ENCODE measurements at places on chromosomes 2 and 18.
A peak's percentile ranks its signal among the peaks of the same experiment; 100 is the strongest.

DNA sequence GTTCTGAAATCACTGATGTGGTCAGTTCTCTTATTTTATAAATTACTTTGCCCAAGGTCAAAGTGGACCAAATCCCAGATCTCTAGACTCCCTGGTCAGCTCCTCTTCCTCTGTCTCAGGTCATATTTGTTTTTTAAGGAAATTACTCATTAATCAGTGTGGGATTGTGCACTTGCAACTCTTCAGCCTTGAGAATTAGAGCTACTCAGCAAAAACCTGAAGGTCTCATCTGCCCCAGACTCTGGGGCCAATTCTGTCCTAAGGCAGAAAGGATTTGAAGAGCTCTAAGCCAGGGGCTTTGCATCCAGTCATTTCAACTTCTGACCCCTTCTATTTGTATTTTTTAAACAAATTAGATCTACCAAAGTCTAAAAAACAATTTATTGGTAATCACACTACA is 17.7 kb upstream of the DCC start:
- no peak for DNase-seq

GRCh38 chr2:29059624-29060023 is 14.7 kb downstream of the PCARE start:
- DNase-seq, result no peak

DNA sequence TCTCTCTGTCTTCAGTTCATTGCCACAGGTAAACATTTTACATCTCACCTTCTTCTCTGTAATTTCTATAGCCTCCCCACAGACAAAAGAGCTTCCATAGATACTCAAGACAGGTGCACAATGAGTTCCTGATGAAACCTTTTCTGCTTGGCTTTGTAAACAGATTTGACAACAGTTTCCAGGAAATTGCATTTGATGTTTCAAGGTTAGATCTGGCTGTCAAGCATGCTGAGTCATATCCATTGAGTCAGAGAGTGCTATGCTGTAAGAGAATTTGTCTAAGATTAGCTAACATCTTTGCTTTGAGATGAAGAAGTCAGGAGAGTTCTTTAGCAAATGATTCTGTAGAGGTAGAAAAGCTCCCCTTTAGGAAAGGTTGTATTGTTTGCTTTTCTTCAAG is 40.6 kb upstream of the MAP2 start:
- DNase-seq, result peak; percentile 6

- no peak for DNase-seq
Measured at GRCh38 chr2:215933151-215933550, 80.2 kb downstream of the MREG start.

GRCh38 chr2:3659447-3660432 is 1.7 kb downstream of the ALLC start:
- DNase-seq, result no peak

DNA sequence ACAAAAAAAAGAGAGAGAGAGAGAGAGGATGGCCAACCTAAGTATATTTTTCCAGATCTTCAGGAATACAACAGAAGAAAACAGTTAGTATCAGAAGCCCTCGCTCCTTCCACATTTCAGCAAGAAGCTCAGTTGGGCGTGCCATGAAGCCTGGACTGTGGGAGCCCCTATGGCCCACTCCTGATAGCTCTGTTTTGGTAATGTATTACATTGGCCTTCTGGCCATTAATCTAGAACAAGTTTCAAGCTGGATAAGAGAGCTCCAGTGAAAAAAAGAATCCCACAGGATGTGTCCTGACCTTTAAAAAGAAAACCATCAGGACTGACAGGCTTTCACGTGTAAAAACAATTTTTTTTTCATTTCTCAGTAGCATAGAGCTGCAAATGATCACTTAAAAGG is 197.9 kb downstream of the ICOS start:
- DNase-seq, result no peak

DNA sequence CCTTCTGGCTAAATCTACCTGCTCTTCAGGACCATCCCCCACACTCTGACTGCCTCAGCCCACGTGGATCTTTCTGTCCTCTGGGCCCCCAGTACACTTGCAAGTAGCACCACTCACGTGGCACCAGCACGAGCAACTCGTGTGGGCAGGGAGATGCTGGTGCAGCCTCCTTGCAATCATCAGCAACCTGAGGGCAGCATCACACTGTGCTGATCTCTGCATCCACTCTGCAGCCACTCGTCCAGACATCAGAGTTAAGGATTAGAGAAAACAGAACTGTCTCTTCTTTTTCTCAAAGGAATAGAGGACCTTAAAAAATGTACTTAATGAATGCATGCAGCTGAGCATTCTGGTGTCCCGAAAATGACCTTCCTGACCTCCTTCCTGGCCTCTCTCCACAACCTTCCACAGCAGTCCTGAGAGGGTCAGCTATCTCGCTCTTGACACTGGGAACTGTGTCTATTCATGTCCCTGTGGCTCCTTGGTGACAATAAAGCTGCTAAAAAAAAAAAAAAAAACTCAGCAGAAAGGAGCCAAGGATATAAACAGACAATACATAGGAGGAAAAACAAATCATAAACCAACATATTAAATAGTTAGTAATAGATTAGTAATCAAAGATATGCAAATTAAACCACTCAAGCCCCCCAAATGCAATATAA is 145.9 kb downstream of the ZBTB7C start:
- DNase-seq, result no peak

DNA sequence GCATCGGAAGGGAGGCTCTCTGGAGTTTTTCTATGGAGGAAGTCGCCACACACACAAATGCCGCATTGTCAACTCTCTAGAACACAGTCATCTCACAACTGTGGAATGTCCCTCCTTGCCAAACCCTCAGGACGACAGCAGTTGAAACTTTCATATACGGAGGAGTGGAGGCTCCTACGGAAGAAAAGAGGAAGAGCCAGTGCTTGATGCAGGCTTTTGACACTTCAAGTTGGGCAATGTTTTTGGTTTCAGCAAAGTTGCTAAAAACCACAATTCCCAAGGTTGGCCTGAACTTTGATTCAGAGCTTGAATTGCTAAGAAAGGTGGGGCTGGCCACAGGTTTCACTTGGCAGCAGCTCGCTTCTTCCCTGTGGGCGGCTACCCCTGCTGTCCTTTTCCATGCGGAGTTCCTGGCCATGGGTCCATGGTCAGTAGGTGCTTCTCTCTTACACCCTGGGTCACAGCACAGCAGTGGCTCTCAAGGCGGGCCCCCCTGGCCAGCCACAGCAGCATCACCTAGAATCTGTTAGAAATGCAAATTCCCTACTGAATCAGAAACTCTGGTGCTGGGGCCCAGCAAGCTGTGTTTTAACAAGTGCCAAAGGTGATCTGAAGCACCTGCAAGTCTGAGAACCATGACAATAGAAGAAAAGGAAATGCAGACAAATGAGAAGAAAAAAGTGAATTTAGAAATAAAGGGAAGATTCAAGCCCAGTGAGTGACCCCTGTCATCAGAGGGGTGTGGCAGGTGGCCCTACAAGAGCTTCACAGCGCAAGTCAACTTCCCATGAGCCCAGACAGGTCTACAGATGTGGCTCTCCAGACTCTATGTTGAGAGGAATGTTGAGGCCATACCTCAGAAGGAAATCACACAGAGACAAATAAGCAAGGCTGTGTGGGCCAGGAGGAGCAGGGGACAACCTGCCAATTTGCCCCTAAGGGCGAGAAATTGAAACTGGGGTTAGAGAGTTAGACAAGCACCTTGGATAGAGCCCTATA is 856.4 kb downstream of the RNF144A start:
- no peak for DNase-seq

GRCh38 chr18:54440292-54440691 is 82.6 kb downstream of the C18orf54 start:
- no peak for DNase-seq

- peak; percentile 86 for DNase-seq
Measured at GRCh38 chr18:48488388-48488850, 50.4 kb upstream of the CTIF start.

DNA sequence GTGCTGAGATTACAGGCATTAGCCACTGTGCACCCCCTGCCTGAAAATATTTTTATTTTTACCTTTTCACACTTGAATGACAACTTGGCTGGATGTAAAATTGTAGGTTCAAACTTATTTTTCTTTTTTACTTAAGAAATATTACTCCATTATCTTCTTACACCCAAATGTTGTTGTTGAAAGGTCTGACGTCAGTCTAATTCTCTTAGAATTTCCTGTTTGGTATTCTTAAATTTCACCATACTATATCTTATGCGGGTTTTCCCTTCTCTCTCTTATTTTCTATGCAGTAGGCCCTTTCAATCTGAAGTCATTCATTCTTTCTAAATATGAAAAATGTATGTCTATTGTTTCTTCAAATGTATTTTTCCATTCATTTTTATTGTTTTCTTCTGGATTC is 29.1 kb upstream of the RAB11FIP5 start:
- DNase-seq, result no peak

DNA sequence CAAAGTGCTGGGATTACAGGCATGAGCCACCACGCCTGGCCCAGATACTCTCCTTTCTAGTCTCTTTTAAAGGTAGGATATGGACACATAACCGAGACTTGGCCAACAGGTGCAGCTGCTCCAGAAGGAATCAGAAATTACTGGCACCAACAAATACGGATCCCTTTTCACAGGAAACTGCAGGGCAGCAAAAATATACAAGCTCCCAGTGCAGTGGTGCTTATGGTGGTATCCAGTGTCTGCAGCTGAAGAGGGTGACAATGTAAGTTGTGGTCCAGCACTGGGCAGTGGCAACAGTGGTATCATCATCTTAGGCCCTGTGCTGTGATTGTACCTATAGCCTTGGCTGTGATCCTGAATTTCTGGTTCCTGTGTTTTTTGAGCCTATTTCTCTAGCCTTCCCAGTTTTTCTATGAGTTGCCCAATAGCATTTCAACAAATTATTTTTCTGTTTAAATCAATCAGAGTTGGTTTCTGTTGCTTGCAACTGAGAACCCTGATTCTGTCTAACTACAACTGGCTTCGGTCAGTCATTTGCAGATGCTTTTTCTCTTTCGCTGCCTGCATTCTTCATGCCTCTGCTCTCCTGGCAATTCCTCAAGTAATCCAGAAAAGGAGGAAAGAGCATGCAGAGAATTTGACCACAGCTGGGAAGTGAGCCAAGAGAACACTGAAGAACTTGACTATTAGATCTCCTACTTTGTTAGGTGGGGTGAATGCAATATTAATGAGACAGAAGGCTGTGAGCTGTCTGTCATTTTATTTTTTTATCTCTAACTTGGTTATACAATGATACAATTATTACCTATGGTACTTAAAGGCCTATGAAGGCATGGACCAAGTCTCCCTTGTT is 30.8 kb upstream of the EML4 start:
- DNase-seq, result peak; percentile 98

- DNase-seq, result no peak
Measured at GRCh38 chr18:70046207-70046606, 98.5 kb upstream of the CD226 start.

DNA sequence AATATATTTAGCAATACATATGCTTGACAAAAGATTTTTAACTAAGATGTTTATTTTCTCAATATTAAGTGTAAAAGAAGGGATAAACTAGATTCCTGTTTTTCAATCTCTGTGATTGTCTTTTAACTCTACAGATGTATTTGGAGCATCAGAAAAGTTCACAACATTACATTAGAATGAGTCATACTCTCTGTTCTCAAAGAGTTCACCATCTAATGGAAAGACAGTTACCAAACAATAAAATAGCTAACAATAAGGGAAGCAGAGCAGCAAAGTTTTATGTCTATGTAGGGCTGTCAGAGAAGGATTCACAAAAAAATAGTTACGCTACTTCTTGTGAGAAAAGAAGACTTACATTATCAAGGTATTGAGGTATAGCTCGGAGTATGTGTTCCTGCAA is 109.2 kb upstream of the MAP2 start:
- DNase-seq, result no peak

DNA sequence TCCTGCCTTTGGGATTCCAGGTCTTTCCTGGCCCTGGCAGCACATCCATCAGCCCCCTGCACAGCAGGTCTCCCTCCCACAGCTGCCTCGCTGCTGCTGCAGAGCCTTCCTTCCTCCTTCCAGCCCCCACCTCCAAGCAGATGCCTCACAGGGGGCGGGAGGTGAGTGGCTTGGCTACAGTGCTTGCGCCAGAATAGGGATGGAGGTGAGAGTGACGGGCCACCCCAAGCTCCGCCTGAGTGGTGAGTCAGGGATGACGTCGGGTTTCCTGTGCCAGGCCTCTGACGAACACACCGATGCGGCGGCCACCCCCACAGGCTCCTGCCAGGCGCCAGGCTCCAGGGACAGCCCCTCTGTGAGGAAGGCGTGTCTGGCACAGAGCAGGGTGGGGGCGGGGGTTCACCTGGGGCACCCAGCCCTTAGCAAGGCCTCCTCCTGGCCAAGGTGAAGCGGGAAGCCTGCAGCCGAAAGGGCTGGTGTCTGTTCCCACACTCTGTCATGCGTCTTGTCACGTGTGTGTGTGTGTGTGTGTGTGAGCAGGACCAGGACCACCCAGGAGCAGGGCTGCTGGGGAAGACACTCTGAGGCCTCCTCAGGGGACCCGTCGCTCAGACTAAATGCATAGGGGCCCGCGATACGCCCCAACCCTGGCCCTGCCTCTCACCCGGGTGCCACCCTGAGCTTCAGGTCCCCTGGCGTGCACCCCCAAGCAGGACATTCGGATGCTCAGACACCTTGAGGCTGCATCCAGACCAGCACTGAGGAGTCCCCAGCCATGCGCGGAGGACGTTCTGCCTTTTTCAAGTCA is 3.4 kb upstream of the DUSP2 start:
- DNase-seq, result peak; percentile 65

- no peak for DNase-seq
Measured at GRCh38 chr2:15688924-15689568, 97.4 kb downstream of the DDX1 start.

DNA sequence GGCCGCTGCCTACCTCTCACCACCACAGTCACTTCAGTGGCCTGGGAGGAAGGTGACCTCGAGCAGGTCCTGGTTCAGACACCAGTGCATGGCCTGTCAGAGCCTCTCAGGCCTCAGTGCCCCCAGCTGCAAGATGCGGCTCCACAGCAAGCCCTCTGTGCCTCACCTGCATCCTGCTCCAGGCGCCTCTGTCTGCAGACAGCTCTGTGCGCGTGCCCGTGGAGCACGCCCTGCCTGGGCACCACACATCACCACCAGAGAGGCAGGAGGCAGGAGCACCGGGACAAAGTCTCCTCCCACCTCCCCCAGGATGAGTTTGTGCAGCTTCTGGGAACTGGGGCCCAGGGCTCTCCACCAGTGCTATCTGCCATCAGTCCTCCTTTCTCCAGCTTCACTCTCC is 98.7 kb downstream of the TFCP2L1 start:
- DNase-seq, result no peak

- DNase-seq, result no peak
Measured at GRCh38 chr18:76376225-76376624, 118.8 kb downstream of the ZNF516 start.

GRCh38 chr2:166057370-166058164 is 70.3 kb downstream of the SCN1A start:
- no peak for DNase-seq

- no peak for DNase-seq
Measured at GRCh38 chr18:67788310-67789164, 272.0 kb upstream of the DSEL start.

DNA sequence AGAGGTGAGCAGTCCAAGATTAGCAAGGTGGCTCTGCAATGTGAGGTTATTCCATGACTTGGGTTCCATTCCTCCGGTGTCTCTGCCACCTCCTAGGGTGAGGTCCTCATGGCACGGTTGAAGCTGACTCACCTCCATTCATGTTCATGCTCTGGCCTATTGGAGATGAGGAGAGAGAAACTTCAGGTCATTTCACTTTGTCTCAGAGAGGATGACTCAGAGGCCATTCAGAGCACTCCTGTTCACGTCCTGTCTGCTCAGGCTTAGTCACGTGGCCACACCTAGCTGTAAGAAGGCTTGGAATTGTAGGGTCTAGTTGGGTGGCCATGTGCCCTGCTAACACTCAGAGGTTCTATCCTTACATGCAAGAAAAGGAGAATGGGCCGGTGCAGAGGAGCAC is 67.5 kb upstream of the MBOAT2 start:
- DNase-seq, result no peak

GRCh38 chr2:204664708-204665121 is 119.4 kb downstream of the PARD3B start:
- DNase-seq, result no peak

Data from AG04450 (cell line).